ENCODE measurements at places on chromosomes 12 and 14. TPM values are rescaled to one million over a fixed set of nuclear protein-coding genes. Genes with fewer than 3 reads are reported as not detected.

GRCh38 chr12:26614011-26614616 lies 218.9 kb downstream of the ITPR2 start:
- H3K4me1 ChIP-seq = no peaks in the 10 kb centered on the region
- no peak overlapping the region for H3K27ac ChIP-seq
- no peak overlapping the region for H3K4me3 ChIP-seq
- no peak for DNase-seq
- H3K36me3 ChIP-seq = peaks cover under 1% of the 10 kb centered on the region

DNA sequence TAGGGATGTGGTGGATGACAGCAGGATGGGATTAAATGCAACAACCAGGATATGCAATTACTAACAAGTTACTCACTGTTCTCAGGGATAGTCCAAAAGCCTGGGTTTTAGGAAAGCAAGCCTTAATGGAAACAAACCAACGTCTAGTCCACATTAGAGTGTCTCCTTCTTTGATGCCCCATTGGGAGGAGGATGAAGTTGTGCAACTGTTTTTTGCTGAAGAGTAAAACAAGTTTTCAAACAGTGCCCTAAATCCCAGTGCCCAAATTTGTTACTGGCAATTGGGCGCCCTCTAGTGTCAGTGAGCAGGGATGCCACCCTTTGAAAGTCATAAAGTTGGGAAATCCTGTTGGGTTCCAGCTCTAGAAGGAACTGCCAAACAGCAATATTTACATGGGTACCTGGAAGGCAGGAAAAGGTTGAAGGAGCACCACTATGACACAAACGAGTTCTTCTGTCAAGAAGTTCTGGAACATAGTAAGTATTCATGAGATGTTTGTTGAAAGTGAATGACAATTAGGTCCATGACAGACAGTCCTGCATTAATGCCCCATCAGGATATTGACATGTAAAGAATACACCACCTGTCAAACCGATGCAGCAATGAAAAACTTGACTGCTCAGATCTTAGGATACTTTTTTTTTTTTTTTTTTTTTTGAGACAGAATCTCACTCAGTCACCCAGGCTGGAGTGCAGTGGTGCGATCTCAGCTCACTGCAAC lies 11.1 kb upstream of the DPF3 start:
- H3K27ac ChIP-seq = no peak overlapping the region
- H3K36me3 ChIP-seq = no peaks in the 10 kb centered on the region
- no peaks in the 10 kb centered on the region for H3K4me1 ChIP-seq
- H3K27me3 ChIP-seq = no peaks in the 10 kb centered on the region

DNA sequence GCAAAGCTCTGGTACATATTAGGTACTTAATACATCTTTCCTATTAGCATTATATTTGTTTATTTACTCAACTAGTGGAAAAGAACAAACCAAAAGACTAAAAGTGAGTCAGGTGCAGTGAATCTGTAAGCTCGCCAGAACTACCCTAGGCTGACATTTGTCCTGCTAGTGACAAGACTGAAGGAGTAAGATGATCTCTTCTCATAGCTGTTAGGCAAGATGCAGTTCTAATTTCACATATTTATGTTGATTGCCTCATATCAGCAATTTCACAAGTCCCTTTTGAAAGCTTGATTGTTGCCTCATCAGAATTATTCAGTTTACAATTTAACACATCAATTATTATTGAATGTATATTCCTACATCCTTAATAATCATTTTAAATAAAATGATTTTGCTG lies 293.0 kb upstream of the NAV3 start:
- H3K27me3 ChIP-seq = no peaks in the 10 kb centered on the region
- no peaks in the 10 kb centered on the region for H3K4me1 ChIP-seq
- H3K36me3 ChIP-seq = no peaks in the 10 kb centered on the region
- DNase-seq = no peak
- H3K4me3 ChIP-seq = no peak overlapping the region

DNA sequence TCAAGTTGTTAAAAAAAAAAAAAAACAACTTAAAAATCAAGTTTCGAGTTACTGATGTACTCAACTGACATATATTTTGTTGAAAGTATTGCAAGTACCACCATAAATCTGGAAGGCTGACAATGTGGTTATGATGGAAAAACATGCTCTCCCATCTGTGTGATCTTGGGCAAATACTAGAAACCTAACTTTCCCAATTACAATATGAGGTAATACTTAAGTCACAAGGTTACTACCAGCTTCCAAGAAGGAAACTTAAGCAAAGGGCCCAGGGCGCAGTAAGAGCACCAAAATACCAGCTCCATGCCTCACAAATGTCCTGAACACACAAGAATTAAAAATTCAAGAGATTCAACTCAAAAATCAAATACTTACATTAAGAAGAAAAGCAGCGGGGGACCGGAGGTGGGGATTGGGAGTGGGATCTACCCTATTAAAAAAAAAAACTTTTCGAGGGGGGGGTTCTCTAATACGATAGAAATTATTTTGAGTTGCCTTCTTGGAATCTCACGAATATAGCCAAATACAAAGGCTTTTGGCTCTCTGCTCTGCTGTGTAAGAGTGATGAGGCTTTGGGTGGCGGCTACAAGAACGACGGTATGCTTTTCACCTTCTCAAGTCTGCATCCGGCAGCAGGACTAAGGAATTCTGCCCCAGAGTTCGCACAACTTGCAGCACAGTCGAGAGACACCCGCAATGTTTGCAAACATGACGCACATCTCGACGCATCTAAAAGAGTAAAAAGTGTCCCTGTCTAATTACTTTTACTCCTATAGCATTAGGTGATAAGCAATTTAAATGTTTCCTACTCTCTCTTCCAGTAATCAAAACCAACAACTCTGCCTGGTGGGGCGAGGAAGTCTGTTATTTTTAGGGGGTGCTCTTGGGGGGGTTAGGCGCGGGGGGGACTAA lies 1.1 kb downstream of the SAV1 start:
- H3K4me1 ChIP-seq = peaks cover 31% of the 10 kb centered on the region
- DNase-seq = no peak
- H3K36me3 ChIP-seq = no peaks in the 10 kb centered on the region
- H3K4me3 ChIP-seq = peak overlapping the region; percentile 90
- H3K27ac ChIP-seq = peak overlapping the region; percentile 96

GRCh38 chr12:60259225-60259624 lies 663.4 kb downstream of the SLC16A7 start:
- no peaks in the 10 kb centered on the region for H3K36me3 ChIP-seq
- no peaks in the 10 kb centered on the region for H3K4me1 ChIP-seq
- no peak overlapping the region for H3K27ac ChIP-seq
- no peak for DNase-seq

DNA sequence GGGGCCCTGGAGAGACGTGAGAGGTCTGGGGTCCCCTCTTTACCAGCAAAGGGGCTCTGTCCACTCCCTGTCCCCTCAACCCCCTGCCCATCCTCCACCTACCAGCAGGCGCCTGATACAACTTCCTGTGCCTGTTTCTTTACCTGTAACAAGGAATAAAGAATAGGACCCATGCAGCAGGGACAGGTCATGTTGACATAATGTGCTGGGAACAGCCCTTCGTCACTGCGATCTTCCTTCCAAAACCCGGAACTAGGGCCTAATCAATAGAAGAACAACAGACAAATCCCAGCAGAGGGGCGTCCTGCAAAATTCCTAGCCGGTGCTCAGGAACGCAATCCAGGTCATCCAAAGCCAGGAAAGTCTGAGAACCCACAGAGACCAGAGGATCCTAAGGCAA lies 32.1 kb downstream of the SCARB1 start:
- DNase-seq = no peak
- H3K27me3 ChIP-seq = no peaks in the 10 kb centered on the region
- H3K27ac ChIP-seq = no peak overlapping the region
- H3K36me3 ChIP-seq = no peaks in the 10 kb centered on the region

DNA sequence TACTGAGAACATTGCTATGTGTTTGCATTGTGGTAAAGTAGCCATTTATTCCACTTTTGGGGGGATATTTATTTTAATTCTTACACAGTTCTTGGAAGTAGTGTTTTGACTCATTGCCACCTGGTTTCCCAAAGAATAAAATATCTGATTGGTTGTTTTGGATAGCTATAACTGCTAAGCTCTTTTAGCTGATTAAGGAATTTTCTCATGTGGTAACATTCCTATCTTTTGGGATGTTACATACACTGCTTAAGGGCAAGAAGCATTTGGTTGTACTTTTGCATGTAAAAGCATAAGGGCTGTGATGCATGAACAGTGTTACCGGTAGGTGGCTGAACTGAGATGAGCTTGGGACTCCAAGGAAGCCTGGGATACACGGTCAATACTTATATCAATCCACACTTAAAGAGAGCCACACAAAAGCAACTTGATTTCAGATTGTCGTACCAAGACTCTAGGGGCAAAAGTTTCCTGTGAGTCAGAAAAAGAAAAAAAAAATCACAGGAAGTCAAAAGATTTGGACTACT lies 71.4 kb upstream of the PRKD1 start:
- no peaks in the 10 kb centered on the region for H3K36me3 ChIP-seq
- no peak overlapping the region for H3K4me3 ChIP-seq
- H3K4me1 ChIP-seq = no peaks in the 10 kb centered on the region
- DNase-seq = no peak
- H3K27ac ChIP-seq = no peak overlapping the region

DNA sequence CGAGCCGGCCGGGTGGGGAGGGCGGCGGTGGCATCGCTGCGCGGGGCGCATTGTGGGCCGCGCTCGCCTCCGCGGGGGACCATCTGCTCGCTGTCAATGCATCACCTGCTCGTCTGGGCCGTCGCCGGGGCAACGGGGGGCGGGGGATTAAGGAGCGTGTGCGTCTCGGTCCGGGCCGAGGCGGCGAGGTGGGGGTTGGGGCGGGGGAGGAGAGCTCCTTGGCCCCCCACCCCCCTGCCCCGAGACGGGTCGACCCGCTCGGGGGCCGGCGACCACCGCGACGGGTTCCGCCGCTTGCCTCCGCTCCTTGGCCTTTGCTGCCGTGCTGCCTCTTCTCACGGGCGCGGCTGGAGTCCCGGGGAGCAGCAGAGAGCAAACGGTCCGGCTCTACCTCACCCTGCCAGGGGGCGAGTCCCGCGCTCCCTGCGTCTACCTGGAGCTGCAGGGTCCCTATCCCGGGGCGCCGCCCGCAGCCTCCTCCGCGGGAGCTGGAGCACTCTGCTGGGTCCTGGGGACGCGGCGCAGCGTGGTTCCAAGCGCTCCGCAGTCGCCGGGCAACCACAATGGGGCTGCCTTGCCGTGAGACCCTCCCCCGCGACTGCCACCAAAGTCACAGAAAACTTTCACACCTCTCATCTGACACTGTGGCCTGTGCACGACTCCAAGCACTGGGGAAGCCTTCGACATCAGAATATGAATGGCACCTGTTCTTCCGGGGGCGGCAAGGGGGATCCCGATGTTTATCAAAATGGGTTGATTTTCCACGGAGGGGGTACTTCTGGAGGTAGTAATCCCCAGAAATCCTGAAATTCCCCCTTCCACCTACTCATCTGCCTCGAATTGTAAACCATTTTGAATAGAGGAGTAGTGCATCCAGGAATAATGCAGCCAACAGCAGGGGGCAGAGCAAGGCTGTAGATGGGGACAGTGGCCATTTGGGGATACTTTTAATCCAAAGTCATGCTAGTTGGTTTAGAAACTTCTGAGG lies at the start of gene C12orf42:
C12orf42 (minus strand) TSS at position 500 of the 988 bp plus-strand sequence. CDS start 17,542 bp downstream, outside the sequence.
- peak within 1 kb of the TSS; percentile 51 for H3K4me3 ChIP-seq
- DNase-seq = no peak
- H3K4me1 ChIP-seq = peaks cover 11% of the 10 kb centered on the region
- no peaks in the 10 kb centered on the region for H3K27me3 ChIP-seq
- no peak within 1 kb of the TSS for H3K27ac ChIP-seq
- no peaks in the 10 kb centered on the region for H3K36me3 ChIP-seq

DNA sequence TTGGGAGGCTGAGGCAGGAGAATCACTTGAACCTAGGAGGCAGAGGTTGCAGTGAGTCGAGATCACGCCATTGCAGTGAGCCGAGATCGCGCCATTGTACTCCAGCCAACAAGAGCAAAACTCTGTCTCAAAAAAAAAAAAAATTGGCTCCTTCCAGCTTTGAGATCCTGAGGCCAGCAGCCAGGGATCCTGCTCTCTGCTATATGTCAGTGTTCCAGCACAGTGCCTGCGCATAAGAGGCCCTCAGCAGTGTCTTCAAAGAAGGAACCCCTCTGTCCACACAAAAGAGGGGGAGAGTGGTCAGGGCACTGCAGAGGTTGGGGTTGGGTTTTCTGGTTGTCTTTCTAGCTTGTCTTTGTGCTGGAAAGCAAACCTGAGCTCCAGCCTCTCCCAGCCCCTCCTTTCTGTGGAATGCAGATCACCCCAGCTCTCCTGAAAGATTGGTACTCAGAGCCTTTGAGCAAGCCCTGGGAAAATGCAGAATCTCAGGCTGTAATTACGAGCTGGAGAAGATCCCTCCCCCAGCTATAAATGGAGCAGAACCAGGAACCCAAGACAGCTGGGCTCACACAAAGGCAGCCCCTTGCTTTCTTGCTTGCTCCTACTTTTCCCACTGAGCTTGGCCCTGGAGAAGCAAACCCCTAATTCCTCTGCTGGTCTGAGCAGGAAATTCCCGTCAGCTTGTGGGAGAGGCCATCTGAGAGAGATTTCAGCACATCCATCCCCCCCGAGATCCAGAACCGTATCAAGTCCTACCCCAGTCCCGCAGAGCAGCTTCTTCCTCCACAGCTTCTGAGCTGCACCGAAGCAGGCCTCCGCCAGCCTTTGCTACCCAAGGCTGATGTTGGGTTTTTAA lies 205.7 kb downstream of the ZFP36L1 start:
- no peaks in the 10 kb centered on the region for H3K27me3 ChIP-seq
- no peak for DNase-seq
- peak overlapping the region; percentile 70 for H3K27ac ChIP-seq

DNA sequence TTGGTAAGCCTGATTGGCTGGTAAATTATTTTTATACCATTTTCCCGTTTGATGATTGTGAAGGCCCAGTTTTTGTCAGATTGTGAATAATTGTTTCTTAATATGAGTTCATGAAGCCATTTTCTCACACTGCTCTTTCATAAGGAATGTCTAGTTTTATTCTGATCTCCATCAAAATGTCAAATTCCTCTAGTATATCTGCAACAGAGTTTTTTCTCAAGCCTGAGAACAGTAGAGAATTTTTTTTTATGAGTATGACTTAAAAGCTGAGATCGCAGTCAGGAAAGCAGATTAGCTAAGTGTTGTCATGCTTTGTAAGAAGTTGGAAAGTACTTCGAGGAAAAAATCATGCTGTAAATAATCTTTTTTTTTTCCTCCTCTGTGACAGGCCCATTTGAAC lies 484.9 kb upstream of the ATP2B1 start:
- H3K27me3 ChIP-seq = no peaks in the 10 kb centered on the region
- H3K4me1 ChIP-seq = no peaks in the 10 kb centered on the region
- no peaks in the 10 kb centered on the region for H3K36me3 ChIP-seq
- no peak overlapping the region for H3K27ac ChIP-seq
- DNase-seq = no peak
- H3K4me3 ChIP-seq = no peak overlapping the region

- H3K27me3 ChIP-seq = no peaks in the 10 kb centered on the region
- no peak overlapping the region for H3K27ac ChIP-seq
- no peaks in the 10 kb centered on the region for H3K4me1 ChIP-seq
- H3K36me3 ChIP-seq = no peaks in the 10 kb centered on the region
- no peak for DNase-seq
- no peak overlapping the region for H3K4me3 ChIP-seq
Observed at GRCh38 chr14:21543521-21543960, 17.4 kb upstream of the SALL2 start.

P2RX2 gene
- 3.8 TPM for total RNA-seq

CD163L1 gene
- total RNA-seq = 1.3 TPM

BEST3 gene
- total RNA-seq = not detected

KLRC2 gene
- total RNA-seq = not detected

USP44 gene
- total RNA-seq = 6.2 TPM
